ENCODE measurements at places on chromosomes 5 and 9.

- DNase-seq = peak; percentile 37
Observed at GRCh38 chr5:119943148-119943547, 313.8 kb downstream of the FAM170A start.

GRCh38 chr9:15211815-15212495 lies 95.1 kb downstream of the TTC39B start:
- DNase-seq = no peak

GRCh38 chr5:88792144-88792840 lies 90.7 kb downstream of the MEF2C start:
- DNase-seq = peak; percentile 77

DNA sequence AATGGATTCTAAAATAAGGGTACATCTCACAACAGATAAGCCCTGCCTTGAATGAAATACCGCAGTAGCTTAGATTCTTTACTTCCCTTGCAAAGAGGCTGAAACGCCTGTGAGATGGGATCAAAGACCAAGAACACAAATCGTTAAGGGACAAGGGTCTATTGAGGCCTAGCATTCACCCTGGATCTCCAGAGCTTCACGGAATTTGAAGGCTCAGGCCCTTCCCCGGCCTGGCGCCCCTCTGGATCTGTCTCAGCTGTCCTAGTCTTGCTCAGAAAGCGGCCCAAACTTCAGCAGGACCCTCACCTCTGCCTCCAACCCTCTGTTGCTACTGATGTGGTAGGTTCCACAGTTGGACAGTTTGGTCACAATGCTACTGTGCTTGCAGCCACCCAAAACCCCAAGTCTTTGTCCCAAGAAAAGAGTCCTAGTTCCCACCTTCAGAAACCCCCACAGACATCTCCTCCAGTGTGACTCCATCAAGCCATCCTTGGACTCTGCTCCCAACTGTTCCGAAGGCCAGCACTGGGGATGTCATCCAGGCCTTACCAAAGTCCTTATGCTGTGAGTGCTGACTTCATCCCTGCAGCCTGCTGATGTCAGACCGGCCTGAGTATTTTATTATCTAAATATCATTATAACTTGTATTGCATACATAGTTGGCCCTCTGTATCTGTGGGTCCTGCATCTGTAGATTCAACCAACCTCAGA lies 9.4 kb downstream of the CORO2A start:
- DNase-seq = no peak

DNA sequence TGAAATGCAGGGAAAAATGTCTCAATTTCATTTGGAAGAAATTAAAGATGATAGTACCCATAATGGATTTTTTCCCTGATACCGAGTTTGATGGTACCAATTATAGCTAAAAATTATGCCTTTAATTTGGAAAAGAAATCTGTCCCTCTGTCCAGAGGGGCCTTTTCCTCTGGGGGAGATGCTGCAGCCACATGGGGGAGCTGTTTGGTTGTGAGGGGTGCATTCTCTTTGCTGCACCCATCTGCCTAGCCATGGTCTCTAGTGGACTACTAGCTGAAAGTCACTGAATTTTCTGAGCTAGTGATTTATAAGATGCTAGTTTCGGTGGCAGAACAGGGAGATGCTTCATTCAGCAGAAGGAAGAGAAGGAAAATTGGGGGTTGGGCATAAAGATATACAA lies 9.6 kb downstream of the SEC61B start:
- peak; percentile 45 for DNase-seq

GRCh38 chr5:180605554-180606214 lies 14.4 kb upstream of the SCGB3A1 start:
- peak; percentile 64 for DNase-seq

- peak; percentile 23 for DNase-seq
Observed at GRCh38 chr9:113566712-113567071, 103.2 kb downstream of the RGS3 start.

Measured in ELR (cell line).